ENCODE measurements at places on chromosomes 2 and 18.

GRCh38 chr2:24182507-24182906, 7.7 kb downstream of the FAM228A start:
- no peak for DNase-seq

DNA sequence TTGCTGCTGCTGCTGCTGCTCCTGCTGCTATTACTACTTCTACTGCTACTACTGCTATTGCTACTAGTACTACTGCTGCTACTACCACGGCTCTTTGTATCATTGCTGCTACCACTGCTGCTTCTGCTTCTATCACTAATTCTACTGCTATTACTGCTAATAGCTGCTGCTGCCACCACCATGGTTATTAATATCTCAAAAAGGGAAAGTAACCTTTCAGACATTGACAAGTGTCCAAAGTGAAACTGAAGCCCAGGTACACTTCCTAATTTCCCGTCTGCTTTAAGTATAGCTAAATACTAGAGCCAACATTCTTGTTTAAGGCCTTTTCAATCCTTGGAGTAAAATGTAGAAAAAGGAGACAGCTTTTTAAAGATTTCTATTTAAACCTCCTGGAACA, 45.4 kb upstream of the EHBP1 start:
- no peak for DNase-seq

GRCh38 chr18:37476182-37476581, 89.4 kb downstream of the CELF4 start:
- no peak for DNase-seq

GRCh38 chr2:48444404-48444803, 85.5 kb upstream of the STON1 start:
- DNase-seq, result no peak

DNA sequence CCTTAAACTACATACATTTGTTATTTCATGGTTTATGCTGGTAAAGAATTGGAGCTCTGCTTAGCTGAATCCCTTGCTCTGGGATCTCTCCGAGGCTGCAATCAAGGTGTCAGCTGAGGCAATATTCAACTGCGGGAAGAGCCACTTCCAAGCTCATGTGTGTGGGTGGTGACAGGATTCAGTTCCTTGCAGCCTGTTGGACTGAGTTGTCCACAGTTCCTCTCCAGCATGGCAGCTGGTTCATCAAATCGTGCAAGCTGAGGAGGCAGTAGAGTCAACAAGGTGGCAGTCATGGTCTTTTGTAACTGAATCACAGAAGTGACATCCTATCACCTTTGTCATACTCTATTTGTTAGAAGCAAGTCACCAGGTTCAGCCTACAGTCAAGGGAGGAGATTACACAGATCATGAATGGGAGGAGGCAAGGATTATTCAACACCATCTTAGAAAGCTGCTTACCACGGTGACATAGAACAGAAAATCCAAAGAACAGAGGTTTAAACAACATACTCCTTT, 56.9 kb downstream of the CTIF start:
- DNase-seq, result no peak

- DNase-seq, result no peak
Measured at GRCh38 chr2:25295621-25296020, 46.1 kb downstream of the DNMT3A start.

- no peak for DNase-seq
Measured at GRCh38 chr2:55232863-55233657, 572 bp downstream of the RPS27A start.

DNA sequence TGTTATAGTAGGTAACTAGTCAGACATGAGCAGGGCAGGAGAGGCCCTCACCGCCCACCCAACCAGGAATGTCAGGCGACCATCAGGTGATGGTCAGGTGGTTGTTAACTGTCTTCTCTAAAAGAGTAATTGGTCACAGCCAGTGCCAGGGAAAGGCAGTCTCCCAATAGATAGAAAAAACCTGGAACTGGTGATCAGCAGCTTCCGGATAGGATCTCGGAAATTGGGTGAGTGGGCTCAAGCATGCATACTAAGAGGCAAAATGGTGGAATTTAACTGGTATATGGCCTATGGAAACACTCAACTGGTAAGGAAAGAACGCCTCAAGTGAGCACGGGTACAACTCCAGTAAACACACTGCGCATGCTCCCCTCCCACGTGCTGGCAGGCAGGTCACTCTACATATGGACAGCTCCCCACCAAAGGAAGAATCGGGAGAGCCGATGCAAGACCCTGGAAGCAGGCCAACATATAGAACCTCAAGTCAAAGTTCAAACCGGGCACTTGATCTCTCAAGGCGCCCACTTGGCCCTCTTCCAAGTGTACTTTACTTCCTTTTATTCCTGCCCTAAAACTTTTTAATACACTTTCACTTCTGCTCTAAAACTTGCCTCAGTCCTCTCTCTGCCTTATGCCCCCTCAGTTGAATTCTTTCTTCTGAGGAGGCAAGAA, 43.5 kb upstream of the TMEM131 start:
- no peak for DNase-seq
